HCT116 (cell line): ENCODE measurements at places on chromosomes 2 and 18.

DNA sequence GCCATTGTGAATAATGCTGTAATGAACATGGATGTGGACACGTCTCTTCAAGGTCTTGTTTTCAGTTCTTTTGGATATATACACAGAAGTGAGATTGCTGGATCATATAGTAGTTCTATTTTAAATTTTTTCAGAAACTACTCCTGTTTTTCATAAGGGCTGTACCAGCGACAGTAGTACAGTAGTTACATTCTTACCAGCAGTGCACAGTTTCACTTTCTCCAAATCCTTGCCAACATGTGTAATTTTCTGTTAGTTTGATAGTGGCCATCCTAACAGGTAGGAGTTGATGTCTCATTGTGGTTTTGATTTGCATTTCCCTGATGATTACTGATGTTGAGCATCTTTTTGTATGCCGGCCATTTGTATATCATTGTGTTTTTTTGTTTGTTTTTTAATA, 81.7 kb downstream of the EPC2 start:
- DNase-seq, result no peak

GRCh38 chr2:54161660-54162424, 46.4 kb downstream of the ACYP2 start:
- no peak for DNase-seq

DNA sequence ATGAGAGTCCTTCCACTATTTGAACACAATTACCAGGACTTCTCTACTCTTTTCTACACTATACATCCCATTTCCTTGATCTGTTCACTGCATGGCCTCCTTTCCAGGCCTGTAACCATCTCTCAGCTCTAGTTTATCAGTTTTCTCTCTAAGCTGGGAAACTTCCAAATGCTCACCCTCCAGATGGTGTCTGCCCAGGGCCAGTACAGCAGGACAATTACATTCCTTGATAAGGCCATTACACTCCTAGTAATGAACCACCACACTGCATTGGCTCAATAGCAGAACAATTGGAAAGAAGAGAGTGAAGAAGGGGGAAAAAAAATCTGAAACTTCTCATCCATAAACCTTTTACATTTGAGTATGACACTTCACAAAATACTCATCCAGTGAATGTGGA, 359.1 kb downstream of the ALK start:
- no peak for DNase-seq

- no peak for DNase-seq
Observed at GRCh38 chr2:10444463-10444862, 3.7 kb downstream of the ODC1 start.

- no peak for DNase-seq
Observed at GRCh38 chr18:50469380-50469781, 90.5 kb upstream of the MAPK4 start.

- DNase-seq, result no peak
Observed at GRCh38 chr18:46080156-46080555, 8.1 kb upstream of the PSTPIP2 start.

DNA sequence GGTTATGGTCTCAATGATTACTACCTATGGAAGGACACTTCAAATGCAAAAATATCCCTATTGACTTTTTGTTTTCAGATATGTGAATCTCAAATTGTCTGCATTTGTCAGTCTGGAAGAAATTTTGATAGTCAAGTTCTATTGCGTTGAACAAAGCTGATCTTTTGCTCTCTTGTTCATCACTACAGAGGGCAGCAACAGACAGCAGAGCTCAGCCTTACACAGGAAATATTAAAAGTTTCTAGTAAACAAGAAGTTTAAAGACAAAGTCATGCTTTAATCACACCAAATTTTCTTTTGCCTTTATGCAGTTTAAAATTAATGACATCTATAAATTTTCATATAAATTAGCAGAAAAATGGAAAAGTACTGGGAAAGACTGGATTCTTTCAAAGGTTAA, 617.5 kb downstream of the NR4A2 start:
- no peak for DNase-seq

DNA sequence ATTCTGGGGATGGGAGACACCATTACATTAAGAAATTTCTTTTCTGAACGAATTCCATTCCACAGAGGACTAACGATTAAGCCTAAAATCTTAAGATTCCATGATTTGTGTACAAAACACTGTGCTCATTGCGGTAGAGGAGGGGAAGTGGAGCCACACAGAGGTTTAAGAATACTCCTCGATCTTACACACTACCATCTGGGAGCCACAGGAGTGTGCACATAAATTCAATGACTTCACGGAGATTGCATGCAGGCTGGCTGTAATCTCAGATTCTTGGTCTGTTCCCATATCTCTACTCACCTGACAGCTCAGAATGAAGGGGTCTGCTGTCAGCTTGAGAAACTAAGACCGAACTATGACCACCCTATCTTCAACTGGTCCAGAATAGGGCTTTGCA, 762 bp downstream of the VPS4B start:
- DNase-seq, result no peak

DNA sequence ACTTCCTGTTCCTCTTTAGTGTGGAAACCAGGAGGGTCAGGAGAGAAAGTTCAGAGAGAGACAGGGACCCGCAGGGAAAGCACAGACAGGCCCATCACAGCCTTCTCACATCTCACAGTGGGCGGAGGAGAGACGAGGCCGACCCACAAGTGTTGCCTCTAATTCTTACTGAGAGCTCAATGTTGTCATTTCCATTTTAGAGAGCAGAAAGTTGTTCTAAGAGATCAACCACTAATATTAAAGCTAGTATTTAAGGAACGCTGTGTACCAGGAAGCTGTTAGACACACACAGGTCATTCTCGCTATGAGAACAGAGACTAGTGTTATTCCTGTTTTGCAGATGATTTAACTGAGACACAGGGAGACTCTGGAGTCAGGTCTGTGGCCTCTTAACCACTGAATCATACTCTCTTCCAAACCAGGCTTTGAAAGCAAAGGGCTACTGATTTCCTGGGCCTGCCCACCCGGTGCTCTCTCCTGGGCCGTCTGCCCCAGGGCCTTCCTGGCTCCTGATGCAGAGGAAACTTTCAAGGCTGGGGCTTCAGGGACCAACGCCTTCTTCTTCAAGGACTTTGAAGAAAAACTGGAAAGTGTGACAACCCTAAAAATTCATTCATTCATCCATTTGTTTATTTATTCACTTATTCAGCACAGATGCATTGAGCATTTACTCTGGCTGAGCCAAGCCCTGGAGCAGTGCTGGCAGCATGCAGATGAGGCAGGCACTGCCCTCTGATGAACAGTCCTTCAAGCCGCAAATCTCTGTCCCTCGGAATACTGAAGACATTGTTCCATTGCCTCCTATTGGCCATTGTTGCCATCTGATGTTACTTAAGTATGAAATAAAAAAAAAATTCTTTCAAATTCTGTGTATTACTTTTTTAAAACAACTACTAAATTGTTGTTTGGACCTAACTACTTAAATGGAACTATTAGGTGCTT, 37.2 kb upstream of the BIN1 start:
- DNase-seq, result peak; percentile 12

DNA sequence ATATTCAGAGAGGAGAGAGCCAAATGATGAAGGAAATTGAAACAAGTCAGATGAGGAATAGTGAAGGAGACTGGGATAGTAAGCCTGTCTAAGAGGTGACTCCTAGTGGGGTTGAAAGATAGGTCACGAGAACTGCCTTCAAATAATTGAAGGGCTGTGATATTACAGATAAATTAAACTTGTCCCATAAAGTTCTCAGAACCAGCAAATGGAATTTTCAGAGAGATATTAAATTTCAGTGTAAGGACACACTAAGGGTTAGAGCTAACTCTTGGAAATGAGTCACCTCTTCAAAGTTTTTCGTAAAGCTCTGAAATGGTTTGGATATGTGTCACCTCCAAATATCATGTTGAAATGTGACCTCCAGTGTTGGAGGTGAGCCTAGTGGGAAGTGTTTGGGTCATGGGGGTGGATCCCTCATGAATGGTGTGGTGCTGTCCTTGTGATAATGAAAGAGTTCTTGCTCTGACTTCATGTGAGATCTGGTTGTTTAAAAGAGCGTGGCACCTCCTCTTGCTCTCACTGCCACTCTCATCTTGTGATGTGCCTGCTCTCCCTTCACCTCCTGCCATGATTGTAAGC, 87.3 kb downstream of the BABAM2 start:
- peak; percentile 84 for DNase-seq

DNA sequence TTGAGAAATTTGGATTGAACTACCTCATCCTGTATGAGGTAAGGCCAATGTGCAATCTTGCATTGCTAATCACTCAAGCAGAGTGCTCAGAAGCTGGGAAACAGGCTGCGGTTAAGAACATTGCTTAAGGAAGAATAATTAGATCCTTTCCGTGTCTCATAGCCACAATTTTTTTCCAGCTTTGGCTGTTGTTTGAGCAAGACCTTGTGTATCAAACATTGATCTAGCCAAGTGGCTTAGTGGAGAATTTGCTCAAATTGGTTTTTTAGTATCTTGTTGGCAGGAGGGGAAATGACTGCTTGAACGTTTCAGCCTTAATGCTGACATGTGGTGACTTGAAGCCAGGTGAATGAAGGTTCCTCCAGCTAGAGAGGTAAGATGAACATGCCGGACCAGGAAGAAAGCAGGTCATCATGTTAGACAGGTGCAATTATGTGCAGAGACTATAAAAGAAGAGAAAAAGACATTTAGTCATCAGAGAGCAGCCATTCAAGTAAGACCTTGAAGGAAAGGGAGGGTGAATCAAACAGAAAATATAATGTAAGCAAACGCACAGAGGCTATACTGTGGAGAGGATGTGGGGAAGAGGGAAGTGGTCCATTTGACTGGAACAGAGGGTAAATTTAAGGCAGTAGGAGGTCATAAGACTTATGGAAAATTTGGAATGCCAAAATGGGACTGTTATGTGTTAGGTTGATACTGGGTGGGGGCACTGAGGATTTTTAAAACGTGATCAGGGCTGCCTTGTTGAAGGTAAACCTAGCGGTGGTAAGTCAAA, 98.9 kb upstream of the CYP1B1 start:
- no peak for DNase-seq

GRCh38 chr2:240168546-240169361, 28.3 kb upstream of the OTOS start:
- no peak for DNase-seq

DNA sequence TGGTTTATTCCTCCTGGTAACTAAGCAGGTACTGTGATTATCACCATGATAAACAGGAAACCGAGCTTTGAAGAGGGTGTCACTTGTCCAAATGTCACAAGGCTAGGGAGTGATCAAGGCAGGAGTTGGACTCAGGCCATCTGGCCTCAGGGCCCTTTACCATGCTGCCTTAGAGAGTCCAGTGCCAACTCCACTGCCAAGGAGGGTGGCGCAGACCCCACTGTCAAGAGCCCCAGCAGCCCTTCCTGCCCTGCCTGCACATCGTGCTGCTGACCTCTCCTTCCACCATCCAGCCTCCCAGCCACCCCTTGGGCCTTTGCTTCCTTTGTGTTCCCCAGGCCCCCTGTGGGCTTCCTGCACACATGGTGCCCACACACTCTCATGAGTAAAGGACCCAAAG, 48.3 kb downstream of the TNS1 start:
- no peak for DNase-seq

DNA sequence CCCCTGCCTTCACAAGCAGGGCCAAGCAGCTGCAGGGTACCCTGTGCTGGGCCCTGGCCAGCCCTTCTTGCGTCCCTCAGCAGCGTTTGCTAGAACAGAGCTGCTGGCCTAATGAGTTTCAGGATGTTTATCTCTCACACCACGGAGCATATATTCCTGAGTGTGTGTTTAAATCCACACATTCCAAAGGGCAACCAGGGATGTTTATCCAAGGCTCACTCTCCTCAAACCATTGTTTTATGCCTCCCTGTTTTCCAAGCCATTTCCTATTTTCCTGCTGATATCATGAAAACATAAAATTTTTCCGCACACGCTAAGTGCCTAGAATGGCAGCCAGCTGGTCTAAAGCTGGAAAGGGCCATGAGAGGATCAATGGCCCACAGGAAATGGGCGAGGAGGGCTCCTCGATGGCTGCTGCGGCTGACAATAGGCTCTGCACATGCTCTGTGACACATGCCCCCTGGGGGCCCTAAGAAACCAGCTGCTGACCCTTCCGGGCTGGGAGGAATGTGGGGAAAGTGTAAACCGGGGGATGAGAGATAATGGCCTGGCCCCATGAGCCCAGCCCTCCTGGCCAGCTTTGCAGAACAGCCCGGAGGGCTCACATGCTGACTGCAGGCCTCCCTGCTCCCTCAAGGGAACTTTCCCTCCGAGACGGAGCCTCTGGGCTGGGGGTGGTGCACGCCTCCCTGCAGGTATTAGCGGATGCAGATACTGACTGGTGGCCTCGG, 194.0 kb downstream of the NDUFA10 start:
- no peak for DNase-seq

DNA sequence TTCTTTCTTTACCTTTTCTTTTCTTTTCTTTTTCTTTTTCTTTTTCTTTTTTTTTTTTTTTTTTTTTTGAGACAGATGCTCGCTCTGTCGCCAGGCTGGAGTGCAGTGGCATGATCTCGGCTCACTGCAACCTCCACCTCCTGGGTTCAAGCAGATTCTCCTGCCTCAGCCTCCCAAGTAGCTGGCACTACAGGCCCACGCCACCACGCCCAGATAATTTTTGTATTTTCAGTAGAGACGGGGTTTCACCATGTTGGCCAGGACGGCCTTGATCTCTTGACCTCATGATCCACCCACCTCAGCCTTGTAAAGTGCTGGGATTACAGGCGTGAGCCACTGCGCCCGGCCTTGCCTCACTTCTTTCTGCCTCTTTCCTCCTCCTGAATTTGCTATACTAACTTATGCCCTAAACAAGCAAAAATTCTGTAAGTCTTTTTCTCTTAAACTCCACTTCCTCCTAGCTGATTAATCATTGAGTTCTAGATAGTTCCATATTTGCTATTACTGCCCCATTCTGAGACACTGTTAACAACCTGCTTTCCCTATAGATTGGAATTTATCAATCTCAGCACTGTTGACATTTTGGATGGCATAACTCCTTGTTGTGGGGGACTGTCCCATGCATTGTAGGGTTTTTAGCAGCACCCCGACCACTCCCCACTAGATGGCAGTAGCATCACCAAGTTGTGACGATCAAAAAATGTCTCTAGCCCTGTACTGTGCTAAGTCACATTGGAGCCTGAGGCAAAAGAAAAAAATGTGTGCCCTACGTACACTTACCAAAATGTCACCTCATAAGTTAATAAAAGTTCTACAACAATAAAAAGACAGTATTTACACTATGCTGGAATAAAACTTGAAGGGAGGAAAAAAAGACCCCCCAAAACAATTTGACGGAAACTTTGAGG, 16.4 kb upstream of the THADA start:
- DNase-seq, result peak; percentile 74

DNA sequence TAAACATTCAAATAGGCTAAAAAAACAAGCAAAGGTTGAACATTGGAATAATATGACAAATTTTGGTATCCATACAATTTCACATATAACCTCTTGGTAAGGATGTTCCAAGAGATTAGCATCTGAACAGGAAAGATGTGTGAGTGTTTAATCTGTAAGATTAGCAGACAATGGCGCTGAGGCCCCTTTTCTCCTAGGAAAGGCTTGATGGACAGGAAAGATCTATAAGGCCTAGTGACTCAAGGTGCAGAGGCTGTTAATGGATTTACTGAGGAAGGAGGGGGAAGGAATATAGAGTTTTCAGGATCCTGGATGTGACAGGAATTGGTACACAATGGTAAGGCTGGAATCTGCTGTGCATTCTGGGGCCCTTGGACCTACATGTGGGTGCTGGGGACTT, 48.1 kb upstream of the SMAD2 start:
- no peak for DNase-seq
